ENCODE measurements at places on chromosomes 2 and 18.

- DNase-seq, result no peak
Measured at GRCh38 chr2:9965119-9965822, 13.8 kb downstream of the GRHL1 start.

GRCh38 chr2:143463719-143464118 lies 334.5 kb downstream of the ARHGAP15 start:
- no peak for DNase-seq

GRCh38 chr2:187233811-187234210 lies 214.2 kb downstream of the CALCRL start:
- DNase-seq, result no peak

DNA sequence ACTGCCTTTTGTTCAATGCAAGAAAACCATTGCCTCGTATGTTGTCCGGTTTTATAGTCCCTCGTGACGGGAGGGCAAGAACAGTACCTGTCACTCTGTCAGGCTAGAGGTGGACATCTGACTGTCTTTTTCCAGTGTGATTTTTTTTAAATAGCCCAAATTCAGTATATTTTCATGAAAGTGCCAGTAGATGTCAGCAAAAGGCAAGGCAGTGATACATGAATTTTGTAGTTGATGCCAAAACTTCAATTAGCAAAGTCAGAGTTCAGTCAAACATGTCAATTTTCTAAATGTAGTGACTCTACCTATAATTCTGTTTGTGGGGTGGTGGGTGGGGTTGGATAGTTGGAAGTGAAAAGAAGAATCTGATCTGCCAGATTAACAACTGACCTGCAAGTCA lies 296.0 kb upstream of the MC4R start:
- no peak for DNase-seq

- DNase-seq, result no peak
Measured at GRCh38 chr2:102025583-102026267, 34.0 kb downstream of the IL1R2 start.

GRCh38 chr2:18422432-18423165 lies 137.9 kb downstream of the RDH14 start:
- no peak for DNase-seq

GRCh38 chr2:237696461-237696860 lies 69.1 kb downstream of the LRRFIP1 start:
- DNase-seq, result no peak

GRCh38 chr2:220949466-220949865 lies 622.6 kb downstream of the EPHA4 start:
- DNase-seq, result no peak

Measured in SIG-M5 (cell line).